ENCODE measurements at places on chromosomes 16 and 17.

- no peak for ATAC-seq
Measured at GRCh38 chr17:68141050-68141449, 105.5 kb downstream of the KPNA2 start.

DNA sequence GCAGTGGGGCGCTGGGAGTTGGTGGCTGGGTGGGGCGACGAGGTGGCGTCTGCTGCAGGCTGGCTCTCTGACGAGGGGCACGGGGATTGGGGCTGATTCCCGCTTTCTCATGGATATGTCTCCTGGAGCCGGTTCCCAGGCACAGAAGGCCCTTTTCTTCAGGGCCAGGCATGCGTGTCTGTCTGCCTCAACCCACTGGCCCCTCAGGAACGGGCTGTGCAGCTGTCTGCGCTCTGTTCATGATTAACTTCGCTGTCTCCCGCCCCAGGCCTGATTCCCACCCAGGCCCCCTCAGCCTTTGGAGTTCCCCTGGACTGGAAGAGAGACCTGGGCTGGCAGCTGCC lies 53.1 kb downstream of the RAP1GAP2 start:
- no peak for ATAC-seq

GRCh38 chr17:45826919-45827588 lies 17.6 kb upstream of the SPPL2C start:
- ATAC-seq, result no peak

GRCh38 chr17:57288040-57288772 lies 31.9 kb downstream of the MSI2 start:
- ATAC-seq, result no peak

DNA sequence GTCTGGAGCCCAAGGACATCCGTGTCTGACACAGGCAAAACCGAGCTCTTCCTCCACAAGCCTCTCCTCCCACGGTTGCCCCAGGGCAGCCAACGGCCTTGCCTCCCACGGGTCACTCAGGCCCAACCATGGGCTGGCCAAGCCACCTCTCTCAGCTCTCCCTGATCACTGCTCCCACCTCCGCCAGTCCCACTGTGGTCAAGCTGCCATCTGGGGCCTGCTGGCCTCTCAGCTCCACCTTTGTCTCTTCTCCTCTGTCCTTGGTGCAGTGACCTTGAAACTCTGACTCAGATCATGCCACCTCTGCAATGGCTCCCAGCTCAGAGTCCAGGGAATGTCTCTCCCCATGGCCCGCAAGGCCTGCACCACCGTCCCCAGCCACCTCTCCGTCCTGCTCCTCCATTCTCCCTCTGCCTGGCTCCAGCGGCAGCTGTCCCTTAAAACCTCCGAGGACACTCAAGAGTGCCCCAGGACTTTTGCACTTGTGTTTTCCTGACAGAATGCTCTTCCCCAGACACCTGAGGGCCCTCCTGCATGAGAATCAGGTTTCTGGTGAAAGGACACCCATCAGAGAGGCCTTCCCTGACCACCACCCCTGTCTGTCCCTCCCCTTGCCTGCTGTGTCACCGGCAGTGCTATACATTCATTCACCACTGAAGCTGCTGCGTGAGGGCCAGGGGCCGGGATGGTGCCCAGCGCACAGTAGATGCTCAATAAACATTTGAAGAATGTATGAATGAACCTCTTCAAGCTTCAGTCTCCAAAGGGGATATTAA lies 19.3 kb downstream of the PEMT start:
- ATAC-seq, result no peak

DNA sequence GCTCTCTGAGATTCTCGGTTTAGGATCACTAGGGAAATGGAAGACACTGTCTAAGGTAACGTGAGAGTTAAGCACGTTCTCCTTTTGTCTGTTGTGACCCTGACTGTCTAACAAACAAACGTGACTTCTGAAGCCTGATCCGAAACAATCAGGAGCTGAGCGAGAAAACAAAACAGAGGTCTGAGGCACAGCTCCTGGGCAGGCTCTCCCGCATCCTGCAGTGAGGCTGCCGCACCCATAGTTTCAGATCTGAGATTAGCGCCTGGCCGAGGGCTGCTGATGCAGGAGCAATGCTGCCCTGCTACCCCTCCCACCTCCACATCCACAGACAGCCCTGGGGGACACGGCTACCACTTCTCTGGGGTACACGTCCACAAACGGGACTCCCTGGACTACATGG lies 46.7 kb downstream of the RNF157 start:
- no peak for ATAC-seq

- no peak for ATAC-seq
Measured at GRCh38 chr17:77692571-77693161, 265.8 kb upstream of the TNRC6C start.

DNA sequence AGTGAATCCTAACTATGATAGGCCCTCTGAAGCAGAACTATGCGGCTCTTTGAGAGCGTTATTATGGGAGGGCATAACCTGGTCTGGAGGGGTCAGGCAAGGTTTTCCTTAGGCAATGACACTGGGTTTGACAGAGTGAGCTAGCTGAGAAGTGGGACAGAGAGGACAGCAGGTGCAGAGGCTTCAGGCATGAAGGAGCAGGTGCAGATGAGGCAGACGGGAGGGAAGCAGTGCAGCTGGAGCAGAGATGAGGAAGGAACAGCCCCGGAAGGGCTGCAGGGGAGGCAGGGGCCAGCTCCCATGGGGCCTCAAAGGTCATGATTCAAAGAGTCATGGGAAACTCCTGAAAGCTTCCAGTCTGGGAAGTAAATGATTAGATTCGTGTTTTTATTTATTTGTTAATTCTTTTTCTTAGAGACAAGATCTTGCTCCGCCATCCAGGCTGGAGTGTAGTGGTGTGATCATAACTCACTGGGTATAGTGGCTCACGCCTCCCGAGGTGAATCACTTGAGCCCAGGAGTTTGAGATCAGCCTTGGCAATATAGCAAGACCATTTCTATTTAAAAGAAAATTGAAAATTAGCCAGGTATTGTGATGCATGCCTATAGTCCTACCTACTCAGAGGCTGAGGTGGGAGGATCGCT lies 5.4 kb downstream of the MARCHF10 start:
- ATAC-seq, result no peak

- no peak for ATAC-seq
Measured at GRCh38 chr16:87828071-87828906, 41.0 kb downstream of the SLC7A5 start.

Measured in stimulated activated memory B cell treated with anti-CD40 and anti-IgM and Interleukin-4, amounts not matched to agents 10 μg/mL and 1 μg/mL and 100 μg/mL, for 72 hours (primary cell).